ENCODE measurements at places on chromosomes 3 and 15.

GRCh38 chr15:99909592-99910295 lies 176.5 kb upstream of the LYSMD4 start:
- DNase-seq: peak; percentile 9

GRCh38 chr3:48466386-48467109 lies 20.0 kb downstream of the ATRIP start:
- DNase-seq: peak; percentile 16

- peak; percentile 45 for DNase-seq
Observed at GRCh38 chr3:134369861-134370596, 4.2 kb downstream of the AMOTL2 start.

- no peak for DNase-seq
Observed at GRCh38 chr3:72748659-72749058, 99.6 kb downstream of the SHQ1 start.

Data from ELR (cell line).